COR-L47 (cell line): ENCODE measurements at places on chromosomes 5 and 9.

DNA sequence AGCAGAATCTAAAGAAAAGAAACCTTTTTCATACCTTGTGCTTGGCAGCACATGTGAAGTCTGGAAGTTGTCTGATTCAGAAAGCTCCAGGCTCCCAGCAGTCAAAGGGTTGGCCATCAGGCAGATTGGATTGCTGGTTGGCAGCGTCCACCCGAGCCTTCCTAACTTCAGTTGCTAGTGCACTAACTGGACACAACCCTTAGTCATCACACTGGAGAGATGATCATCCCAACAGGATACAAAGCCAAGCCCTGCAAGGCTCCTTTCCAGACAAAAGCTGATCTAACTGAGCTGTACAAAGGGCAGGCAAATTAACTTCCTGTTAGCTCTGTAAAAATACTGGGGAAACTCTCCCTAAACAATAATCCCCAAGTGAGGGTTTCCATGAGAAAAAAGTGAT lies 185.6 kb downstream of the SNX18 start:
- peak; percentile 41 for DNase-seq

DNA sequence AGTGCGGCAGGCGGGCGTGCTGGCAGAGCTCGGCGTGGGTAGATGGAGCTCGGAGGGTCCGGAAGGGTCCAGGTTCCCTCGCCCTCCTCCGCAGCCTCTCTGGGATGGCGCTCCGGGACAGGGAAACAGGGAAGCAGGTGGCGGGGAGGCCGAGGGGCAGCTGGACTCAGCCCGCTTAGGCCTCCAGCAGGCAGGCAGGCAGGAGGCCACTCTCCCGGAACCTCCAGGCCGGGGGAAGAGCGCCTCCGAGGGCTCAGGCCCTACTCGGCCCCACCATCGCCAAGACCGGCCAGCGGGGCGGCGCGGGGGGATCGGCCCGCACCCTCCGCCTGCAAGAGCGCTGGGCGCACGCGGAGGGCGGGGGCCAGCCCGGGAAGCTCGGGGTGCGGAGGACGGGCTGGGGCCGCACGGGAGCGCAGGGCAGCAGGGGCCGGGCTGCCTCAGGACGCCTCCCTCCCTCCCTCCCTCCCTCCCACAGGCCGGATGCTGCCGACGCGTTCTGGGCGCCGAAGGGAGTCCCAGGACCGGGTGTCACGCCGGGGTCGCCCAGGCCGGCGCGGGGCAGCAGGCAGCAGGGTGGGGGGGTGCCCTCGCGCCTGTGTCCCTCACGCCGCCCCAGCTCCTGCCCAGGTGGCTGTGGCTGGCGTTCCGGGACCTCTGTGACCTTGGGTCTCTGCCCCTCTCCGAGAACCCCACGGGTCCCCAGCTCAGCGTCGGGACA lies 977 bp downstream of the MGAT4B start:
- DNase-seq = no peak

GRCh38 chr5:68883436-68883835 lies 210.4 kb upstream of the SLC30A5 start:
- no peak for DNase-seq

GRCh38 chr9:78954286-78954685 lies 617.5 kb upstream of the TLE4 start:
- DNase-seq = no peak

GRCh38 chr5:171927345-171927941 lies 79.0 kb downstream of the FBXW11 start:
- no peak for DNase-seq

DNA sequence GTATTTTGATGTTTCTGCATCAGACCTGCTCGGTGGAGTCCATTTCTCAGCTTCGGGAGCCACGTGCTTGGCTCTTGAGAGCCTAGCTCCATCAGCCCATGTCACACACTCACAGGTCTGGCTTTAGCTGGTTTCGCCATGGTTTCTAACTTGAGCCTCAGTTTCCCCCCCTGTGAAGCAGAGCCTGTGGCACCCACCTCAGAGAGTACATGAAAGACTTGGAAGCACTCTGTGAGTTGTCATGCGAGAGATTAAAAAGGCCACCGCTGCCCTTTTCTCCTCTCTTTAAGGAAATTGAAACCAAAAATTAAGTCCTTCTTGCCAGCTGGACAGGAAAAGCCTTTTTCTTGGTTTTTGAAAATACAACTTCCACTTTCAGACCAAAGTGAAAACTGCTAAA lies 8.8 kb downstream of the TENT4A start:
- DNase-seq = no peak
